Activated T-helper 9 cell treated with anti-CD3 and anti-CD28 coated beads, Interleukin-2, amount 50 U/mL, for 16 hours (primary cell): ENCODE measurements at places on chromosomes 3 and 15.

DNA sequence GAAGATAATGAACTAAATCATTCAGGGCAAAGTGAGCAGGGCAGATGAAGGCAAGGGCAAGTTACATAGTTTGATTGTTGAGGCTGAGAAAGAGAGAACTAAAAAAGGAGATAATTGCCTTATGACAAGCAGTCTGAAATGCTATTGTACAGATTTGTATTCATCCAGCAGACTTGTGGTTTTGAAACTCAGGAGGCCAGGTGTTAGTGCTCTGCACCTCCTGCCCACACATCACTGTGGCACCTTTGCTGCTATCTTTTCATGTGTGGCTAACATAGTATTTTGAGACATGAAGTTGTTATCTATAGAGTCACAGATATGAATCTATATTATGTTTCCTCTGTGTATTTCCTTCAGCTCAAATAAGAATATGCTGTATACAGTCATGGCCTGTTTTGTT, 24.3 kb upstream of the SUCLG2 start:
- DNase-seq: no peak

DNA sequence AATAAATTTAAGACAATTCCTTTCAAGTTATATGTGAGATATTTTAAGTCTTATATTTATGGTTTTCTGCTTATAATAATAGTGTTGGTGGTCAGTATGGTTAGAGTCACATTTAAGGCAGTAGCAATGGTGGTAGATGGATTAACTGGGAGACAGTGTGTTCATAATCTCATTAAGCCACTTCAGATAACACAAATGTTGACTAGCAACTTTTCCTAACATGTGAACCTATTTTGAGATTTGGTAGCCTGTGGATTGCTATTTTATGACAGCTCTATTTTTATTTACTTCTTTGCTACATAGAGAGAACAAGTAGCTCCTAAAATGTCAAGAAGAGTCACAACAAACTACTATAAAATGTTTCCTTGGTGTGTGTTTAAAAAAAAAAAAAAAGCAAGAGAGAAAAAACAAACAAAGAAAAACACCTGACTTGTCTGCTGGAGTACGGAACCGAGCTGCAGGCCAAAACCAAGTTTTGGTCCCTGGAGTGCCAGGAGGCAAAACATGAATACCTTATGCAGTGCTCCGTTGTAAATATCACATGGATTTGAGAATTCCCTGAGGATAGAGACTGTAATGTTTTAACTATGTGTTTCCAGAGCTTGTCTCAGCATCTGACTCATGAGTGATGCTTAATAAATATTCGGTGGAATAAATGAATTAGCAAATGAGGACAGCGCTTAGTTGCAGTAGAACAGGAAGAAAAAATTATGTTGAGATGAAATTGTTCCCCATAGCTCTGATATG, 457.1 kb upstream of the ROBO2 start:
- DNase-seq: no peak

- DNase-seq: no peak
Observed at GRCh38 chr15:92316586-92317295, 76.9 kb upstream of the ST8SIA2 start.

GRCh38 chr15:36907295-36907694, 193.1 kb downstream of the MEIS2 start:
- DNase-seq: no peak

DNA sequence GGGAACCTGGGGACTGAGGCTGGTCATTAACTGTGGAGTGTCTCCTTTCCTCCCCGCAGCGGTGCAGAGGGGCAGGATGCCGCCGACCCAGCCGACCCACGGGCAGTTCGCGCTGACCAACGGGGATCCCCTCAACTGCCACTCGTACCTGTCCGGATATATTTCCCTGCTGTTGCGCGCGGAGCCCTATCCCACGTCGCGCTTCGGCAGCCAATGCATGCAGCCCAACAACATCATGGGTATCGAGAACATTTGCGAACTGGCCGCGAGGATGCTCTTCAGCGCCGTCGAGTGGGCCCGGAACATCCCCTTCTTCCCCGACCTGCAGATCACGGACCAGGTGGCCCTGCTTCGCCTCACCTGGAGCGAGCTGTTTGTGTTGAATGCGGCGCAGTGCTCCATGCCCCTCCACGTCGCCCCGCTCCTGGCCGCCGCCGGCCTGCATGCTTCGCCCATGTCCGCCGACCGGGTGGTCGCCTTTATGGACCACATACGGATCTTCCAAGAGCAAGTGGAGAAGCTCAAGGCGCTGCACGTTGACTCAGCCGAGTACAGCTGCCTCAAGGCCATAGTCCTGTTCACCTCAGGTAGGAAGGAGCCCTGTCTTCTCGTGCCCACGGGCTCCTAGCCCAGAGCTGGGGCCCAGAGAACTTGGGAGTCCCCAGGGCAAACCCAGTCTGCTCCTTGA, 3.7 kb downstream of the NR2F2 start:
- no peak for DNase-seq

DNA sequence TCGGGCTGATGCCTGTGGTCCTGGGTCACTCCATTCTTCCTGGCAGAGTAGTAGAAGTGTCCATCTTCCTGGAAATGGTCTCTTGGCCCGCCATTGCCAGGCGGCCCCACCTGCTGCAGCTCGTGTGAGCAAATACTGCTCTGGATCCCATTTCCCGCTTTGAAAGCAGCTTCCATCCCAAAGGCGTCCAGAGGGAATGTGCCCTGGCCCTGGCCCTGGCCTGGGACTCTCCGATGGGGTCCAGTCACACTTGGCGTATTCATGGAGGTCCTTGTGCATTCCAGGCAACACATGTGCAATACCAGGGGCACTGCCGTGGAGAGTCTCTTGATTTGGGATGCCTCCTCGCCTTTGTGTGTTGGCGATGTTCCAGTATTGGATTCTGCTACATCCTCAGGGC, 111.1 kb downstream of the SNRPN start:
- no peak for DNase-seq

DNA sequence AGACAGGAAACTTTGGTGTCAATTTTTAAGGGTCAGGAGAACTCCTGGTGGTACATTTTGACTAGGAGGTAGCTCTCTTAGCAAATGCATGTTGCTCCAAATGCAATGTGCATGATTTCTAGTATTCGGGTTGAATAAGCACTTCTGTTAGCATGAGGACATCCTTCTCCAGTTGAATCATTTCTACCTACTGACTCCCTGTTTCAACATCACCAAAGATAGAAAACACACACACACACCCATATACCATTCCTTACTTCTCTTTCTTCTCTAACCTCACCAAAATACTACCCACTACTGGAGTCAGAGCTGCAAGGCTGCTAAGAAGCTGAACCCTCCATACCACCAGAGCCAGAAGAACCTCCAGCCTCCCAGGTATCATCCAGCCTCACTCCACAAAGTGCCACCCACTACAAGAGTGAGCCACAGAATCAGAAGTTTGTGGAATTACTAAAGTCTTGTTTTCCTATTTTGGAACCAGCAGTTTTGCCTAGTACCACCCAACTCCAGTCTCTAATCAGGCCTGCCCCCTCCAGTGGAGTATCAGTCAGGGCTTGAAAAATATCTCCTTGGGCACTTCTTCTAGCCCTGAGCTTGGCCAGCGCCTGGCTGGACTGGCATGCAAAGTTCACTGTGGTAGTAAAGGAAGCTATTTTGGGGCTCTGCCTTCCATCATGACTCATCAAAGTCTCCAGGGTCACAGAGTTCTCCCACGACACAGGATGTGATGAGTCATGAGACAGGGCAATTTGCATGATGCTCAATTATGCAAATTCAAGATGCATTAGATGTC, 110.3 kb downstream of the CYP19A1 start:
- no peak for DNase-seq

DNA sequence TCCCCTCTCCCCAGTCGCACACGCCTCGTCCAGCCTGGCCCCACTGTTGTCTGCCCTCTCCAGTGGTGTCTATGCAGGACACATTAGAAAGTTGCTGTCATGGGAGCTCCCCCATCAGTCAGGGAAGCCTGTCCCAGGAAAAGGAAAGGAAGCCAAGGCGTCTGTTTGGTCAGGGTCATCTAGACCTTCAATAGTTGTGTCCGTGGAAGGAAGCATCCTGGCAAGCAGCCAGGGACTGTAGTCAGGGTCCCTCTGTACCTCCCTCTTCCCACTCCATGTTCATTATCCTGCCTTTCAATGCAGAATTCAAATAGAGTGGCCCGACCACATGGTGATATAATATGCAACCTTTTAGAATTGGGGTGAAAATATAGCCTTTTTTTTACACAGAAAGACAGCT, 60.7 kb upstream of the RAB6B start:
- DNase-seq: no peak

GRCh38 chr3:142027300-142027699, 122.0 kb downstream of the TFDP2 start:
- no peak for DNase-seq

GRCh38 chr15:48720646-48721045, 75.1 kb upstream of the FBN1 start:
- DNase-seq: no peak

DNA sequence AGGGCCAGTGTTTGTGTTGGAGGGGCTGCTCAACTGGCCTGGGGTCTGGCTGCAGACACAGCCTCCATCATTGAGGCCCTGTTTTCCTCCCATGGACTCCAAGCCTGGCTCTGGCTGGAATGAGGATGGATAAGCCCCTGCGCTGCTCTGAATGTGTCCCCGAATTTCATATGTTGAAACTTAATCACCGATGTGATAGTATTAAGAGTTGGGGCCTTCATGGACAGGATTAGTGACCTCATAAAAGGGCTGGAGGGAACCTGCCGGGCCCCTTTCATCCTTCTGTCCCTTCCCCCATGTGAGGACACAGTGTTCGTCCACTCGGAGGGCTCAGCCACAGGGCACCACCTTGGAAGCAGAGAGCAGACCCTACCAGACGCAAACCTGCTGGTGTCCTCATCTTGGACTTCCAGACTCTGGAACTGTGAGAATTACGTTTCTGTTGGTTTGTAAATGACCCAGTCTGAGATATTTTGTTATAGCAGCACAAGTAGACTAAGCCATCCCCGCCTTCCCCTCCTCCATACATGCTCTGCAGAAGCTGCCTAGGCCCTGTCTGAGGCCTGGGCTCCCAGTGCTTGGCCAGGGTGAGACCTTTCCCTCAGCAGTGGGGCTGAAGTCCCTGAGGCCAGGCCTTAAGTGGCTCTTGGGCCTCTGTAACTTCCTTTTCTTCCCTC, 3.8 kb upstream of the LCTL start:
- DNase-seq: no peak

GRCh38 chr15:71242292-71242691, 127.0 kb downstream of the THSD4 start:
- DNase-seq: no peak

GRCh38 chr3:60202052-60202726, 1049.1 kb downstream of the FHIT start:
- no peak for DNase-seq

- no peak for DNase-seq
Observed at GRCh38 chr3:136022529-136023263, 57.2 kb downstream of the PPP2R3A start.

- no peak for DNase-seq
Observed at GRCh38 chr3:40690749-40691451, 166.1 kb downstream of the ZNF621 start.

DNA sequence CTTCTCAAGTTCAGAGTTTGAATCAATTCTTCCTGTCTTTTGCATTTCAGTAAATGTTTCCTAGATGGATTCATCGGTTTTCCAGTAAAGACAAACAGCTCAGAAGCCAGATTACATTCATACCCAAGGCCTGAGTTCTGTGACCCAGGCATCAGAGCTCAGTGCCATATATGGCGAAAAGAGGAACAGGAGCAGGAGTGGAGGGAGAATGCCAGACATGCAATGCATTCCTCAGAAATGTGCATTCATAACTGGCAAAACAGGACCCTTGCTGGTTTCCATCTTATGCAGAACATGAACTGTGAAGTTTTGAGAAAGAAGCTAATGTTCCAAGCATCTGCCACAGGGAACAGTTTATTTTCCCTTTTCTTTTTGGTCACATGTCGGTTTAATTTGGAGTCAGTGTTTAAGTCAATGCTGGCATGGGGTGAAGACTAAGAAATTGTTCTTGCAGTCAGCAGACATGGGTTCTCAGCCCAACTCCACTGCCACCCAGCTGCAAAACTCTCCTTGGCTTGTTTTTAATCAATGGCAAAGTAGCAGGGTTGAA, 116.5 kb downstream of the LPP start:
- DNase-seq: no peak

GRCh38 chr3:108931035-108931434, 22.6 kb downstream of the GUCA1C start:
- DNase-seq: no peak

- no peak for DNase-seq
Observed at GRCh38 chr15:64776402-64776786, 1.0 kb upstream of the RBPMS2 start.

GRCh38 chr3:23518441-23518840, 287.3 kb upstream of the UBE2E1 start:
- DNase-seq: no peak
